Activated T-cell treated with anti-CD3 and anti-CD28 coated beads for 4 hours (primary cell): ENCODE measurements at places on chromosomes 12 and 14.
A peak's percentile ranks its signal among the peaks of the same experiment; 100 is the strongest.

GRCh38 chr12:56591126-56591525, 39.0 kb downstream of the BAZ2A start:
- DNase-seq, result no peak

DNA sequence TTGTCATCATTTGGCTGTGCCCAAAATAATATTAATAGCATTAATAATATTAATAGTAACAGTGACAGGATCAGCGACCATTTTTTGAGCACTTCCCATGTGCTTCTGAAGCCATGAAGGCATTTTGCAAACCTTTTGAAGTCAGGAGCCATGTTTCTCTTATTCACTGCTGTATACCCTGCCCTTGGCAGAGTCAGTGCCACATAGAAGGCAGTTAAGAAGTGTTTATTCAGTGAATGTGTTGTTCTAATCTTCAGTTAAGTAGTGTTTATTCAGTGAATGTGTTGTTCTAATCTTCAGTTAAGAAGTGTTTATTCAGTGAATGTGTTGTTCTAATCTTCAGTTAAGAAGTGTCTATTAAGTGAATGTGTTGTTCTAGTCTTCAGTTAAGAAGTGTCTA, 319.7 kb upstream of the NAV3 start:
- DNase-seq, result no peak

- DNase-seq, result no peak
Observed at GRCh38 chr12:1719139-1719538, 28.3 kb downstream of the ADIPOR2 start.

DNA sequence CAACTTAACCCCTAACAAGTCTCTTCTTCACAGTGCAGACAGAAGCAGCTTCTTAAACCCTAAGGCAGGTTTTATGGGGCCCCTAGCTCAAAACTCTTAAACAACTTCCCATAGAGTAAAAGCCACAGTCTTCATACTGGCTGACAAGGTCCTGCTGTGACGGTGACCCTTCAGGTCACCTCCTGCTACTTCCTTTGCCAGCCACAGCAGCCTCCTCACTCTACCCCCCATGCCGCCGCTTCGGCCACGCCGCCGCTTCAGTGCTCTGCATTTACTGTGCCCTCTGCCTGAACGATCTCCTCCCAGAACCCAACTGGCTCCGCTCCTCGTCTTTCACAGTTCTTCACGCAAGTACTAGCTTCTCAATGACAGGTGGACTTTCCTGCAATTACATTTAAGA, 45.5 kb downstream of the ACADS start:
- no peak for DNase-seq

GRCh38 chr12:90841336-90841735, 113.6 kb downstream of the CCER1 start:
- no peak for DNase-seq

- DNase-seq, result no peak
Observed at GRCh38 chr12:49197256-49197655, 8.4 kb upstream of the TUBA1A start.

DNA sequence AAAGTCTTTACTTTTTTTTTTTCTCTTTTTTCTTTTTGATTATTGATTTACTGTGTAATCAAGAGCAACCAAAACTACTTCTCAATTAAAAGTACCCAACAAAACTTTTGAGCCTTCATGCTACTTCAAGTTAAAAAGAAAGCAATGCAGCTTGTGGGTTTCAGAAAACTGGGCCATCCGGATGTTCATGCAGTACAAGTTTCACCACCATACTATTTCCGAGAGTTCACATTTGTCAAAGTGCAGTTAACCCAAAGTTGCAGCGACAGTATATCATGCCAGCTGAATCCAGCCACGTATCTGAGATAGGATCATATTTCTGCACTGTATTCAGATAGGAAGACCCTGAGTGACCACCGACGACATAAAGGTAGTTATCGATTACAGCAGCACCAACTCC, 33.0 kb downstream of the KLHL28 start:
- DNase-seq, result no peak

- DNase-seq, result no peak
Observed at GRCh38 chr14:32336702-32337101, 7.6 kb downstream of the AKAP6 start.

DNA sequence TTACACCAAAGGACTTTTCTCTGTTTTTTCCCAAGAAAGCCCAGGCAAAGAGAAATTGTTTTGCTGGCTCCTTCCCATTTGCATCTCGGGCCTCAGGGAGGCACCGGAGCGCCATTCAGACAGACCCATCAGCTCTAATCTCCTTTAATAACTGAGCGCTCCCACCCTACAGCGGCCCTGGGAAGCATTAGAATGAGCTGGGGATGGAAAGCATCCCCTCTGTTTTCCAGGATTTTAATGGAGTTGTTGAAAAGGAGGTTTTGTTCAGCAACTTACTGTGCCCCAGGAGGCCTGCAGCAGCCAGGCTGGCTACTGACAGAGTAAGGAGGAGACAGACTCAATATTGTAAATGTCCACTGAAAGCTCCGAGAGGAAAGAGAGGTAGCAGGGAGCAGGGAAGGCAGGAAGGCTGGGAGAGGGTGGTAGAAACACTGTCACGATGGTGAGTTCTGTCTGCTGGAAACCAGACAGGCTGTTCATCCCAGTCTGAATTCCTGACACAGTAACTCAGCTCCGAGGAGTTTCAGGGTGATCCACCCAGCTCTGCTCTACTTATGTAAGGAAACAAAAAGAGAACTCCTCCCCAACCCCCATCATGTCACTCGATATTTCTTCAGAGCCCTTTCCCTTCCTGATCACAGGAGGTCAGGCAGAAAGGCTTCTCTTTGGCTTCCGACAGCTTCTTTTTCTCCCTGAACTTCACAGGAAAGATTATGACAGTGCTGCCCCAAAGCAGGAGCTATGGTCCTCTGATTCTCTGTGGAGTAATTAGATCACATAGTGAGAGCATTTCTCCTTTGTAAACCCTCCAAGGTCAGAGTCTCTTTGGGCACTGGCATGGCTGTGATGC, 62.5 kb upstream of the TMEM132D start:
- no peak for DNase-seq

GRCh38 chr14:67493092-67493717, 4.7 kb upstream of the TMEM229B start:
- no peak for DNase-seq

DNA sequence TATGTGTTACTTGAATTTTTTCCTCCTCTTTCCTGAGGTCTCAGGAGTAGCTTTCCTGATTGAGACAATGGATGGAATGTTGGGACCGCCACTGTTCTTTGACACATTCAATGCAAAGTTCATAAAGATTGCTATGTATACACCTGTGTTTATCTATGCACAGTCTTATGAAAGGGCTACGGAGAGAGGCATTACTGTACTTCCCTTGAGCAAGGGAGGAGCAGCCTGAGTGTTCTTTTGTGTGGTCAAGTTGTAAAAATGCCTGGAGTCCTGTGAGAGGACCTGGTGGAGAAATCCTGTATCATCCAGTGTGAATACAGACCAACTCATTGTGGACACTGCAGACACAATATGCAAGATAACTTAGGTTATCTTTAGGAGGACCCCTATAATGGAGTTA, 1.2 kb downstream of the SRGAP1 start:
- DNase-seq, result no peak

DNA sequence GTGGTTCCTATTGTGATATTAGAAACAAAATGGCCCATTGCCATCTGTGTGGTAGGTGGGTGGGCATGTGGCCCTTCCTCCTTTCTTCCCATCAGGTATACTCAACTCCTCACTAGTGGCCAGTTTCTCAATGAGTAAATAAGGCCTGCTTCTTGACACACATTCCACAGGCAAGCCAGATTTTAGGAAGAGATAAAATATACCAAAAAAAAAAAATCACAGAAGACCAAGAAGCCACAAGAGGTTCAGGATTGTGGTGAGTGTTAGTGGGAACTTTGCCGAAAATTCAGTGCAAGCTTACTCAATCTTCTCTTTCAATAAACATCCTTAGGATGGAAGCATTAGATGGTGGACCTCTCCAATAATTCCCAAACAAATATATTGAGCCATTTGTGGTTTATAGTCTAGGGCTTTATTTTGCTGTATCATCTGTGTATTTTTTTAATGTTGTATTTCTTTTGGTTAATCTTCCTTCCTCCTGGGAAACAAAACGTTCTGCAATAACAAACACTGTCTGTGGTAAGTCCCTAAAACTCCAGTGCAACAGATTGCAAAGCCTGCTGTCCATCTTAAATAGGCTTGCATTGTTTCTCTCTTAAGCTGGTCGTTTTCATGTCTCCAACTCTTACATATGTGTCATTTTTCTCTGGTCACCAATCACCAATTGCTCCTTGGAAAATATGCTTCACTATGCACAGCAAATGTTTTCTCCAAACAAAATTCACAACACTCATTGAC, 289.9 kb upstream of the KITLG start:
- DNase-seq, result no peak

DNA sequence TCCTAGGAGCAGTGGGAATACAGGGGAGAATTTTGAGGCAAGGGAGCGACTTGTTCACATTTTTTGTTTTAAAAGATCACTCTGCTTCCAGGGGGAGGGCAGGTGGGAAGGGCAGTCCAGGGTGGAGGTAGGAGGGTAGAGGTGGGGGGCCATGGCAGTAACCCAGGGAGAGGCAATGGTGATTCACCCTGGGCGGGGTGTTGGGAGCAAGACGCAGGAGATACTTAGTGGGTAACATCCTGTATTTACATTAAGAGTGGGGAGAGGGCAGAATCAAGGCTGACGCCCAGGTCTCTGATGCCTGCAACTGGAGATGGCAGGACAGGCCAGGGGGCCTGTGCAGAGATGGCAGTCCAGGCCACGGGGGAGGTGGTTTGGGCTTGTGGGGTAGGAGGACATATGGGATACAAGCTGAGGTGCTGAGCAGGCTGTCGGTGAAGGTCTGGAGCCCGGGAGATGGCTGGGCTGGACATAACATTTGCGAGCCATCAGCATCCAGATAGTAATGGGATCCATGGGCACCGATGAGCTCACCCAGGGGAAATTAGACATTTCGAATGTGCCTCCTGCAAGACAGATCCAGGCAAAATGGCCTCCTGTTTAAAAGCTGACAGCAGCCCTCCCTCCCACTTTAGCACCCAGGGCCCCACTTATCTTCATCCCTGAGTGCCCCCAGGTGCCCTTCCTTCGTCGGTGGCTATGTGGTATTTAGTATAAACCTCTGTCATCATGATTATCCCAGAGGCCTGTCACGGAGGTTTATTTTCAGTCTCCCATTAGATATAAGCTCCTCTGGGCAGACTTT, 9.3 kb downstream of the EML1 start:
- DNase-seq, result no peak

GRCh38 chr12:125330645-125331341, 265.6 kb downstream of the AACS start:
- DNase-seq, result peak; percentile 17

GRCh38 chr14:28754209-28754985, 12.2 kb upstream of the FOXG1 start:
- DNase-seq, result no peak

DNA sequence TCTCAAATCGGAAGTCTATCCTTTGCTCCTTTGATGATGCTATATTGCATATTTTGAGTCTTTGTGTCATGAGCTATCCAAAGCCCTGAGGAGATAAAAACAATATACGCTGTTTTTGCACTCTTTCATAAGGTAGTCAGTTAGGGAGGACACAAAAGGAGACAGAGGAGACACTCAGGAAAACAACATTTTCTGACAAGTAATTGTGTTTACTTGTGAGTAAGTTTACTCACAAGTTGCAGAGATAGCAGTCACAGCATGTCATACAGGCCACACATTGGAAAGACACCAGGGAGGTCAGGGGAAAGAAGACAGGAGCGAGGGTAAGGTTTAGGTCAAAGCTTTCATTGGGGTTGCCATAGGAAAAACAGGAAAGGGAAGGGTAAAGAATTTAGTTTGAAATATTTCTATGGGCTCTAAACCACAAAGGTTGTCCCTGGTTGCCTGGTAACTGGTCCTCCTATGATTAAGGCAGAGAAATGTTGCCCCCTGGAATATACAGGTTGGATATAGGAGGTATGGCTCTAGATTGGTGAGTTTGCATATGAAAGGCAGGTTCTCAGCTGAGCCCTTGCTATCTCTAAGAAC, 7.4 kb upstream of the GABARAPL1 start:
- DNase-seq, result no peak

GRCh38 chr12:104873374-104873773, 84.7 kb downstream of the SLC41A2 start:
- DNase-seq, result no peak

DNA sequence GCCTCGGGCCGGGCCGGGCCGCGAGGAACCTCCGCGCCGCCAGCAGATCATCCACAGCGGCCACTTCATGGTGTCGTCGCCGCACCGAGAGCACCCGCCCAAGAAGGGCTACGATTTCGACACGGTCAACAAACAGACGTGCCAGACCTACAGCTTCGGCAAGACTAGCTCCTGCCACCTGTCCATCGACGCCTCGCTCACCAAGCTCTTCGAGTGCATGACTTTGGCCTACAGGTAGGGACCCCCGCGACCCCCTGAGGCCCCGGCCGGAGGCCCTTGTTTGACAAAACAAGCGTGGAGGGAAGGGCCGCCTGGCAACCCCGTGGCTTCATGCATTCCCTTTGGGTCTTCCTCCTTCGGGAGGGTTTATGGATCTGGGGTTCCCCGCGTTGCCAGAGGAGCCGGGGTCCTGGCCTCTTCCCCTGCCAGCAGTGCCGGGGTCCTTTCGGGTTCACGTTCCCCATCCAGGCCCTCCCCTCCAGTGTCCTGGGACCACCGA, 526 bp downstream of the MLXIP start:
- DNase-seq, result no peak

GRCh38 chr12:124523071-124523470, 44.3 kb downstream of the NCOR2 start:
- no peak for DNase-seq

- DNase-seq, result no peak
Observed at GRCh38 chr14:103130017-103130764, 6.9 kb downstream of the TNFAIP2 start.
